ENCODE measurements at places on chromosomes 7 and 10.

DNA sequence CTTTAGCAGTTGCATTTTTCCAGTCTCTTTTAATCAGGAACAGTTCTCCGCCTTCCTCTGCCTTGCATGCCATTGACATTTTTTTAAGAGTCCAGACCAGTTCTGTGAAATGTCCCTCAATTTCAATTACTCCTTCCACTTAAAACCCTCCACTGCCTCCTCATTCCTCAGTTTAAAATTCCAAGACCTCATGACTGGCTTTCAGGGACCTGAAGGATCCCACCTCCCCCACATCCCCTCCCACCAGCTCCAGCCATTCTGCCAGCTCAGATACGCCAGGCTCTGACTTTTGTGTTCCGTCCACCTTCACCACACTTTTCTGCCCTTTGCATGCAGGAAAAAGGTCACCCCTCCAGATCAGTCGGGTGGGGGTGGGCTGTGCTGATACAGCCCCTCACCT is 8.7 kb downstream of the TNRC18 start:
- no peak for DNase-seq

GRCh38 chr10:44297963-44298362 is 86.9 kb downstream of the CXCL12 start:
- DNase-seq = no peak

GRCh38 chr7:140638173-140638791 is 2.3 kb downstream of the DENND2A start:
- DNase-seq = peak; percentile 84

- DNase-seq = no peak
Measured at GRCh38 chr10:102040305-102041050, 15.5 kb downstream of the ARMH3 start.

DNA sequence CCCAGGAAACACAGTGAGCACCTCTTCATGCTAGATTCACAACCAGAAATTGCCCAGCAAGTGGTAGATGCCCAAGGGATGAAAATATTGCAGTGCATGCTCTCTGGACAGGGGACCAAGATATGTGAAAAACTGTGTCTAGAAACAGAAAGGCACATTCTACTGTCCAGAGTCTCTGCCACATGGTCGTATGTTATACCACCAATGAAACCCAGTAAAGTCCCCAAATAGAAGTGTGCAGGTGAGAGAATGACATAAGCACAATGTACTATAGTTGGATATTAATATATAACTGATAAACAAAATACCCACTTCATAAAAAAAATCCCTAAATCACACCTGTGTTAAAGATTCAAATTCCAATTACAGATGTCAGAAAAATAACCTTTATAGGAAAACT is 43.8 kb downstream of the RASGEF1A start:
- no peak for DNase-seq

GRCh38 chr7:142447762-142448161 is 189.9 kb upstream of the PRSS58 start:
- DNase-seq = no peak

GRCh38 chr10:35070521-35070920 is 19.6 kb downstream of the CUL2 start:
- no peak for DNase-seq

- DNase-seq = no peak
Measured at GRCh38 chr10:855079-855478, 76.4 kb downstream of the LARP4B start.

- no peak for DNase-seq
Measured at GRCh38 chr10:60664859-60665258, 113.4 kb upstream of the CDK1 start.
